Activated naive CD4-positive, alpha-beta T cell (primary cell): ENCODE measurements at places on chromosomes 11 and 22.

- no peak for DNase-seq
These were observed 15.7 kb downstream of the PIH1D2 start for GRCh38 chr11:112058103-112058502.

DNA sequence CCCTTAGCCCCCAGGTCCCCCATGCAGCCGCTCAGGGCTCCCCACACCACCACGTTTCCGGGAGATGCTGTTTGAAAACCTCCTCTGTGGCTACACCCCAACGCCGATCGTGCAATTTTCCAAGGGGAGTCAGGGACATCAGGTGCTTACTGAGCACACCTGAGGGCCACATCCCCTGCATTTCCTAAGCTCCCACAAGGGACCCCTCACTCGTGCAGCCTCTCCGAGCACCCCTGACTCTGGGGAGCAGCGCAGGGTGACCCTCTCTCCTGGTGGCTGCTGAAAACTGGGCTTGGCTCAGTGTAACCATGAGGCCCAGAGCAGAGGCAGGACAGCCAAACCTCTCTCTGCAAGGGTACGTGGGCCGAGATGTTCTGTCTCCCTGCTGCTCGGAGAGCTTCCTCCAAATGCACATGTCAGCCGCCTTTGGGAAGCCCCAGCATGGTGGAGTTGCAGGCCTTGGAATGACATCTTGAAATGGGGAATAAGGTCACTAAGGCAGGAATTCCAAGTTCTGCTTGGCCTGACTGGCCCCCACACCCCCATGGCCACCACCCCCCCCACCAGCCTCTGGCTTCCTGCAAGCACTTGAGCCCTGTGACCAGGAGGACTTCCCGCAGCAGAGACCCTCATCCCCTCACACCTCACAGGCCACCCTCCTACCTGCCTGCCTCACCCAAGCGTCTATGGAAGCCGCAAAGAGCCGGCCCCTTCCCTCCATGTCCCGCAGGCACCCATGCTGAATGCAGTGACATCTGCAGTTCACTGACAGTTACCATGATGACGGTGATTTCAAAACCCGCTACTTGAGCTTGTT is 257.4 kb downstream of the BRD1 start:
- no peak for DNase-seq

DNA sequence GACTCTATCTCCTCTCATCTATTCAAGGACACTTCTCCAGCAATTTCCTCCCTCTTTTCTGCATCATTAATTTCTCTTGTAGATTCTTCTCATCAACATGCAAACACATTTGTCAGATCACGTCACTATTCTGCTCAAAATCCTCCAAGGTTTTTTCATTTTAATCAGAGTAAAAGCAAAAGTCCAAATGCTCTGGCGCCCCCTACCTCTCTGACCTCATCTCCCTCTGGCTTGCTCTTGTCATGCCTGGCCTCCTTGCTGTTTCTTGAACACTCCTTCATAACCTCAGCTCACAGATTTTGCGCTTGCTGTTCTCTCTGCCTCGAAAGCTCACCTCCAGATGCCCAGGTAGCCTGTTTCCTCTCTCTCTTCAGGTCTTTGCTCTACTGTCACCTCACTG is 22.4 kb downstream of the RTCB start:
- DNase-seq, result no peak

GRCh38 chr11:110473706-110474105 is 44.0 kb downstream of the FDX1 start:
- DNase-seq, result no peak

DNA sequence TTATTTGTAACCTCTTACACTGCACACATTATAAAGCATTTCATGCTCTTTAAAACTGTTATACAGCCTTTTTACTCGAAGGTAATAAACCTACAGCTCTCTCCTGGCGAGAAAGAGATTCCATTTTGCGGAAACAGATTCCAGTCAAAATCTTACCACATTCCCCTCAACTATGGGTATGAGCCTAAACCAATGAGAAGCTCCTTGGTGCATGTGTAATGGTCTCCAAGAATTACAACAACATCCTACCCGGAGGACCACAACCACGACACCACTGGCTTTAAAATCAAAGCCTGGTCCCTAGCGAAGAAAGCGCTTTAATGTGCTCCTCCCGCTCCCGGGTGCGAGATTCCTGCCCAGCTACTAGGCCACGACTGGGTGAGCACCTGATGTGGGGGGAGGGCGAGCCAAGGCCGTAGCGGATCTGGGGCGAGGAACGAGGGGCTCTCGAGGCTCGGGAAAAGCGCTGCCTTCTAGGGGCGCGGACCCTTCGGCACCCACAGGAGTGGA is 821 bp downstream of the CELF1 start:
- DNase-seq, result peak; percentile 12

DNA sequence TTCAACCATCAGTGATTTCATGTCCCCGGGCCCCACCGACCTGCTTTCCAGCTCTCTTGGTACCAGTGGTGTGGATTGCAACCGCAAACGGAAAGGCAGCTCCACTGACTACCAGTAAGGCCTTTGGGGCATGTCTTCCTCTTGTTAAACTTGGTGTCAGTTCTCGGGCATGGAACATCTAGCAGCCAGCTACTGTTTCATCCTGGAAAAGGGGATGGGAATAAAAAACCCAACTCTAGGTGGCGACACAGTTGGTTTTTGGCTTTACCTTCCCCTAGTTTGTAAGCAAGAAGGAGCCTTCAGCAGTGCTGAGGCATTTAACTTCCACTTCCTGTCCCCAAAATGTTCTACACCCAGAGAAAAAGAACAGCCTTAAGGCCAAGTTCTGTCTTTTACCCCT is 76.7 kb downstream of the BMAL1 start:
- DNase-seq, result no peak

DNA sequence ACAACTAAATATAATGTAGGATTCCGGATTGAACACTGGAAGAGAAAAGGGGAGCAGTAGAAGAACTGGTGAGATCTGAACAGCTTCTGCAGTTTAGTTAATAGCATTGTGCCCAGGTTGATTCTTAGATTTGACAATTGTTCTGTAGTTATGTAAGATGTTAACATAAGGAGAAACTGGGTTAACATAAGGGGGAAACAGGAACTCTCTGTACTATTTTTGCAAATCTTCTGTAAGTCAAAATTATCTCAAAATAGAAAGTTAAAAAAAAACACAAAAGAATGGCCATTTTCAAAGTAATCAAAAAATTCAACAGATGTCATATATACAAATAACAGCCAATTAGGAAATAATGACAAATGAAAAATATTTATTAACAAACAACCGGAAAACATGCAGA is 18.7 kb upstream of the LRP5 start:
- DNase-seq, result no peak

GRCh38 chr22:19352217-19352616 is 60.7 kb upstream of the CLTCL1 start:
- no peak for DNase-seq

DNA sequence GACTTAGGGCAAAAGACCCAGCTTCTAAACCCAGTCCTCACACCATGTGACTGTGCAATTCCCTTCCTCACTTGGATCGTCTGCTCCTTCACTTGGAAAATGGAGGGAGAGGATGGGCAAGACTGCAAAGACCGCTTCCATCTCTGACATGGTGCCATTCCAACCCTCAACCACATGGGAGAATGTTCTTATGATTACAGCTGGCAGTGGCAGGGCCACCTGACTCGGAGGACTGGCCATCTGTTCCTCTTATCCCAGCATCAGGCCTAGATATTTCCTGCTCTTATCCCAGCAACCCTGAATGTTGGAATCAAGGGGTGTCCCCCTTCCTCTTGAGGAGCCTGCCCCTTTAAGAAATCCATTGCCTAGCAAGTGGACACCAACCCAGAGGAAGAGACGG is 15.4 kb downstream of the DSCAML1 start:
- no peak for DNase-seq

DNA sequence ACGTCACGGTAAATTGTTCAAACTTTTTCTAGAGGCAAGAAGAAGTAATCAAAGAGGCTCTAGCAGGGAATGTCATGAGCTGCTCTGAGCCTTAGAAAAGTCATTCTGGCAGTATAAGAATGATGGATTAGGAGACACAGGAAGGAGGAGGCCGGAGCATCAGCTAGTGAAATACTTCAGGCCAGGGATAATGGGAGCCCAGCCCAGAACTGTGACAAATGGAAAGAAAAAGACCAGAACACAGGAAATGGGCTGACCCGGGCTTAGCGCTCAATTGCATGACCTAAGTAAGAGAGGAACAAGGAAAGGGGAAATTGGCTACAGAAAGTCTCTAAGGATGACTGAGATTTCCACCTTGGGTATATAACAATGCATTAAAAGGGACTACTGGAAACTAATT is 108.6 kb downstream of the LARGE1 start:
- no peak for DNase-seq

GRCh38 chr22:42300259-42301076 is 30.0 kb upstream of the TCF20 start:
- peak; percentile 27 for DNase-seq

DNA sequence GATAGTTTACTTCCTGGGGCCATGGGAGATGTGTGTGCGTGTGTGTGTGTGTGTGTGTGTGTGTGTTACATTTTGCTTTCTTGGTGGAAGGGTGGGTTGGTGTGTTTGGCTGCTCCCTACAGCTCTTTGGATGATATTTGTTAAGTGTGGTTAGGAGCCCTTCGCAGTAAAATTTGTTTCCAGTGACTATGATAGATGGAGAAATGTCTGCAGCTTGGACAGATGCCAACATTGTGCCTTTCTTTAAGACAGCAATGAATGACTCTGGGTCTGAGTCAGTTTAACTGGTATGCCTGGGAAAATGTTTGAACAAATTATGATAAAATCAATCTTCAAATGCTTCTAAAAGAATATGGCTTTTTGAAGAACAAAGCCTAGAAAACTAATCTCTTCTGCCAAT is 102.7 kb upstream of the TRPC6 start:
- DNase-seq, result no peak

DNA sequence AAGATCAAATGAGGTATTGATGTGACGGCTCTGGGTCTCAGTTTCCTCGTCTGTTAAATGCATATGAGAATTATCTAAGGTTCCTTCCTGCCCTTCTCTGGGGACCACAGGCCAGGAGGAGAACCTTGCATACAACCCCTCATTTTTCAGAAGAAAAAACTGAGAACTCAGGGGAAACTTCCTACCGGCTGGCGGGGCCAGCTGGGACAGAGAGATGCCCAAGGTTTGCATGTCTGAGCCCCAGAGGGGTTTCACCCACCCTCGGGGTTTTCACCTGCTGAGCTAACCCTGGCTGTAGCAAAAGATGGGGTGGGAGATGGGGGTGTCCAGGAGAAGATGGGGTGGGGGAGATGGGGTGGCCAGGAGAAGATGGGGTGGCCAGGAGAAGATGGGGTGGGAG is 4.3 kb downstream of the TNFRSF13C start:
- DNase-seq, result no peak

GRCh38 chr11:47987781-47988180 is 7.4 kb downstream of the PTPRJ start:
- DNase-seq, result no peak
